ENCODE measurements at places on chromosomes 5 and 9.

GRCh38 chr5:111585946-111586345, 73.6 kb upstream of the STARD4 start:
- no peak for DNase-seq

GRCh38 chr9:5976674-5977397, 38.6 kb downstream of the RANBP6 start:
- no peak for DNase-seq

DNA sequence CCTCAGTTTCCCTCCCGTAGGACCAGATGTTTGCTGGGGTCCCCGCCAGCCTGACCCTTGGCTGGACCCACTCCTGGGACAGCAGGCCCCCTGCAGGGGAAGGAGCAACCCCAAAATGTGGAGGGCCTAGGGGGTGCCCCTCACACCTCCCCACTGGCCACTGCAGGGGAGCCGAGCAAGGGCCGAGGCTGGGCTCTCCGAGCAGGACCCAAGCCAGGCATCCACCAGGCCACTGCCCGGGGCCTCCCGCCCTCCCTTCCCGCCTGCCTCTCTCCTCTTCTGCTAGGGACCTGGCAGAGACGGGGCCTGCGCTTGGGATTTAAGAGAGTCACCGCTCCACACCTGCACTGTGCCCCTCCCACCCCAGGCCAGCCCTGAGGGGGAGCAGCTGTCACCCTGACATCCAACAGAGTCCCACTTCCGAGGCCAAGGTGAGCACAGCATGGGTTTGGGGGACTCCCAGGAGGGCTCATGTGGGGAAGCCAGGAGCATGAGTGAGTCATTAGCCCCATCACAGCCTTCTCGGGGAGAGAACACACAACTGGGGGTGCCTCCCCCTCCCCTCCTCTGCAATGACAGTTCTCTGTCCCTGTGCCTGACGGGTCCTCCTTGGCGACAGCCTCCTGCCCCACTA, 15.8 kb downstream of the SOHLH1 start:
- no peak for DNase-seq

- DNase-seq: peak; percentile 62
Measured at GRCh38 chr9:4339357-4339756, 39.5 kb upstream of the GLIS3 start.

DNA sequence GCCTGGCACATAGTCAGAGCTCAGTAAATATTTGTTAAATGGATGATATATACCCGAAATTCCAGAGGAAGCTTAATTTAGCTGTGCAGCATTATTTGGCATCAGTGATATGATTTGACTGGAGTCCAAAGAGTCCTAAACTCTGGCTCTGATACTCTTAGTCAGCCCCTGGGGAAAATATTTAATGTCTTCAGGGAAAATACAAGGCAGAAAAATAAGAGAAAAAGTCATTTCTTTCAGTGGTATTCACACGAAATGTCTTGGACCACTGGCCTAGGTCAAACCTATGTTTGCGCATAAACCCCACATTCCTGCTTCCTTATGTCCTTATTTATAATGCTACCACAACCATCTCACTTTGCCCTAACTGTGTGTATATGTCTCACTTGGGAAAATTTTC, 23.8 kb downstream of the GLRA1 start:
- no peak for DNase-seq

GRCh38 chr5:68217528-68217927, 2.0 kb downstream of the PIK3R1 start:
- DNase-seq: no peak

GRCh38 chr9:107489144-107489673, 360 bp downstream of the KLF4 start:
- no peak for DNase-seq

DNA sequence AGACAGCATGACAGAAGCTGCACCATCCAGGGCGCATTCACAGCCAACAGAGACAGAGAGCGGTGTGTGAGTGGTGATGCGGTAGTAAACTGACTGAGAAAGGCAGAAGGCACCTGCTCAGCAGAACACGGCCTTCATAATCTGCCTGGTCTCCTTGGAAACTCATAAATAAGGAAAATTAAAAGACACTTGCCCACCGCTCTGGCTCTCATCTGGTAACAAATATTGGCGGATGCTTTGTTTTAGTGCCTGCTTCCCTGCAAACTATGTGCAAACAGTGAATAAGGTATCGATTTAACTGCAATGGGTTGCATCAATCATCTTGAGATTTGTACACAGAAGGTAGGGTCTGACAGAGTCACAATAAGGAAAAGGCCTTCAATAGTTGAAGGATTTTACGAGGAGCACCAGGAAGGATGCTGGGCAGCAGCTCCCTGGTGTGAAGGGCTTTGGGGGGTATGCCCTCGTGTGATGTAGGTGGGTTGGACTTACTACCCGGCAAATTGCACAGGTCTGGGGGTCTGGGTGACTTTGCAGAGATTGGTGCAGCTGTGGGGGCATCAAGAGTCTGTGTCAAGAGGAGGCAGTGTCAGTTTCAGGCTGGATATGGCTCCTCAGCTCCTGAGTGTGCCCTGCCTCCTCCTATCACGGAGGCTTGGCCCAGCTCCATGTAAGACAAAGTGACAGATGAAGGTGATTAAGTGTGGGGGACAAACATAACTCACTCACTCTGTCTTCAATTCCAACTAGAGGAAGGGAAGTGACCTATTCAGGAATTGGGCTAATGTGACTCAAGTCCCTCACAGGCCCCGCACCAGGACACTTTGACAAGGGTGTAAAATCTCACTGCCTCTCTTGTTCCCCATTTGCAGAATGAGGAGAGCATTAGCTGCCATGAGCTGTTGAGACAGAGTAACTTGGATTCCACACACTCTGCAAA, 166.7 kb downstream of the ICE1 start:
- no peak for DNase-seq

DNA sequence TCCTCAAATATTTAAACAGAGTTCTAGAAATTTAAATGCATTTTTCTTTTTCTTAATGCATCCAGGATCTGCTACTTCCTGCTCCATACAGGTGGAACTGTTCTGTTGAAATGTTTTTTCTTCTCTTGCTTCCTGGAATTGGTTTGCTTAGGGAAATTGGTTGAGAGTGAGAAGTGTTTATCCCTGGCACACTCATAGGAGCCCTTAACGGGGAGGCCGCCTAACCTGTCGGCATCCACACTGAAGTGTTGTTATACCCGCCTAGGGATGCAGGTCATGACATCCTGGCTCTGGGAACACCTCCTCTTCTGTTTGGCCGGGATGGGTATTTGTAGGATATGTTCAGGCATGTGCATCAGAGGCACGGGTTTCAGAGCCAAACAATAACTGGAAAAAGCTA, 239.7 kb downstream of the GADD45G start:
- no peak for DNase-seq

DNA sequence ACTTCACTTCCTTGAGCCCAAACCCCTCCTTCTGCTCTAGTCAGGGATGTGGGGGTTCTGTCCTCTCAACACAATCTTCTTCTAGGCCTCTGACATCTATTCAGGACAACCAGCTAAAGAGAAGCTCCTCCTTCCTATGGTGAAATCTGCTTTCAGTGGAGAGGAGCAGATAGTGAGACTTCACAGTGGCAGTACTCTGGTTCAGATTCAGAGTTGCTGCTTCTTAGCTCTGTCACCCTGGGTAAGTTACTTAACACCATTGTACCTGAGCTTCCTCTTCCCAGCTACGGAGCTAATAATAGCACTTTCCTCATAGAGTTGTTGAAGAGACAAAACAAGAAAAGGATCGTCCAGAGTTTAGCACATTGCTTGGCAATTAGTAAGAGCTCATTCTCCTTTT, 77.3 kb upstream of the LARP1 start:
- no peak for DNase-seq

- no peak for DNase-seq
Measured at GRCh38 chr9:6605202-6605601, 40.3 kb downstream of the GLDC start.

DNA sequence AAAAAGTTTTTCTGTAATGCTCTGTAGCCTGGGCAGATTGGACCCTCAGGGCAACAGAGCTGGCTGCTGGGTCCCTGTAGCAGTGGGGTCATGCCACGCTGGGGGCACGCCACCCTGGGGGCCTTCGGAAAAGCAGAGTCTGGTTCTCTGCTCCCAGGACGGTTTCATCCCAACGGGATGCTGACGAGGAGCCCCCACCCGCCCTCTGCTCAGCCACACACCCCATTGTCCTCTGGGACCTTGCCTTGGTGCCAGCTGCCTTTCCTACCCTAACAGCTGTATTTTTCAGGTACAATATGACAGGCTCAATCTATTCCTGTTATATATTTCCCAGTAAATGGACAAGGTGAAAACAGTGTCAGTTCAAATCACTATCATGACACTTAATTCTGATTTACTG, 29.0 kb upstream of the MVB12B start:
- DNase-seq: no peak

- peak; percentile 30 for DNase-seq
Measured at GRCh38 chr9:131773911-131774379, 34.1 kb upstream of the RAPGEF1 start.

- no peak for DNase-seq
Measured at GRCh38 chr9:75163764-75164163, 75.5 kb downstream of the OSTF1 start.

GRCh38 chr9:82106536-82106935, 118.0 kb downstream of the SPATA31D1 start:
- DNase-seq: no peak

DNA sequence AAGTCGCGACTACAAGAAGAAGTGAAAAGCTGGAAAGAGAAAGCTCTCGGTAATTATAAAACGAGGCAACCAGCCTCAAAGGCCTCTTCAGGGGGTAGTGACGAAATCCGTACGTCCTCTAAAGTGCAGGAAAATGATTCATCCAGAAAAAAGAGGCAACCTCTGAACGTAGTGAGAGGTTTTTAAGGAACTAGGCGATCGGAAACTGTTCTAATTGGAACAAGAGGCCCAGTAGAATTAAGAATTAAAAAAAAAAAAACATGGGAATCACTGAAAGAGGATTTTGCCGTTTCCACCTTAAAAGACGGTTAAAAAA, 1.0 kb downstream of the CSNK1A1 start:
- peak; percentile 36 for DNase-seq

DNA sequence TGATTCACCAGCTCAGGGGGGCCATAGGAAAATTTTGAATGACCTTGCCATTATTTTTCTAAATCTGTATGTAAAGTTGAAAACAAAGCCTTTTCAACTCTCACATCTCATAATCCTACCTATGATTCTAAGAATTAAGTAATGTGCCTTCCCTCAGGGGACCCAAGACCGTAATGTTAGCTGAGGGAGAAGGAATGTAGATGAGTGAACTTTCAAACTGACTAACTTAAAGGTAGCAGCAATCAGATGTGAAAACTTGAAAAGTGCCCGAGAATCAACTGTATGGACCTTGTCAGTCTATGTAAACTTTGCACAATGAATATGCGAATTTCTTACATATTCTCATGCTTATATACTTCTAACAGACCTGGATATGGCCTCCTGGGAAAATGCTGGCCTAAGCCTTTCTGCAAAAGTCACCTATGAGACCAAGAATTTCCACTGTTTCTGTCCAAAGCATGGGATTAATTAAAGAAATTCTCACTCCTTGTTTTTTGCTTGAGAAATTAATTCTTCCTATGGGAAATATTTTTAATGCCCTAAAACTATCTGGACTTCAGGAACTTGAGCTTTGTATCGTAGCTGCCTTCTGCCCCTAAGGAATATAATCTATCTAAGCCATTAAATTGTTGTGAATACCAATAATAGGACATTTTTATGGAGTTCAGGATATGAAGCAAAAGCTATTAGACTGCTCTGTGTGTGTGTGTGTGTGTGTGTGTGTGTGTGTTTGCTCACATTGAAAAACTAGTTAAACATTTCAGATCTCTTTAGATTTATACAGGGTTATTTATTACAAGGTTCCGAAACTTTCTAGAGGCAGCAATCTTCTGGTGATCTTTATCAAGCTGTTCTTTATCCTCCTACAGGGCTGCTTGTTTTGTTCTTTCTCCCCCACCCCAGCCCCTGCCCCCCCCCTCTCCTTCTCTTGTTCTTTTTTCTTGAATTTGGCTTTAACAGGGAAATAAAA, 169.1 kb upstream of the CLINT1 start:
- DNase-seq: no peak

- DNase-seq: no peak
Measured at GRCh38 chr5:127931396-127931795, 152.2 kb upstream of the SLC12A2 start.

- no peak for DNase-seq
Measured at GRCh38 chr9:132016456-132016855, 63.2 kb downstream of the MED27 start.

- peak; percentile 41 for DNase-seq
Measured at GRCh38 chr9:93642961-93643360, 66.6 kb downstream of the PHF2 start.

DNA sequence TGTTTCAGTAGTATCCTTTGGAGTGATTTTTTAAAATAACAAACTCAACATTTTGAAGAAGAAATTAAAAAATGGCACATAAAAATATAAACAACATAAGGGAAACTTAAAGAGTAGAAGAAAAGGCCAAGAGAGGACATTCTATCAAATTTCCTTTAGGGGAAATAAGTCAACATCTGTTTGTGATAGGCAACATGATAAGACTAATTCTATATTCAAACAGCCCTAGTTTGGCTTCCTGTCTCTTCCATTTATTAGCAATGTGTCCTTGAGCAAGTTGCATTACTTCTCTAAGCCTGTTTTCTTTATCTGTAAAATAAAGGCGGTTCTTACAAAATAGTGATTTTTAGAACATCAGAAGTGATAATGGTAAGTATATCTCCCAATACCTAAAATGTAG, 24.7 kb downstream of the TYRP1 start:
- no peak for DNase-seq

DNA sequence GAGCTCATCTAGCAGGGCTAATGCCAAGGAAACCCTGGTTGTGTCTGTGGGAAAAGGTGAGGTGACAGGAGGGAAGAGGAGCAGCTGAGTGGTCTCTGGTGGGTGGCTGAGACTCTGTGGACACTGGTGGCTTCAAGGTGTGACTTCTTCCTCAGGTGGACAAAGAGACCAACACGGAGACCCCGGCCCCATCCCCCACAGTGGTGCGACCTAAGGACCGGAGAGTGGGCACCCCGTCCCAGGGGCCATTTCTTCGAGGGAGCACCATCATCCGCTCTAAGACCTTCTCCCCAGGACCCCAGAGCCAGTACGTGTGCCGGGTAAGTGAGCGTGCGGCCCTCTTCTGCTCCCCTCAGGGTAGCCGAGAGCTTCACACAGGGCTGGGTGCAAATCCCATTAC, 31.1 kb upstream of the RARS1 start:
- DNase-seq: no peak

Measured in fibroblast of the conjunctiva (primary cell).